ENCODE measurements at places on chromosomes 6 and 20.

- no peak for DNase-seq
Observed at GRCh38 chr20:50223039-50224005, 32.7 kb downstream of the CEBPB start.

- DNase-seq: no peak
Observed at GRCh38 chr20:59081036-59081435, 38.5 kb upstream of the PRELID3B start.

DNA sequence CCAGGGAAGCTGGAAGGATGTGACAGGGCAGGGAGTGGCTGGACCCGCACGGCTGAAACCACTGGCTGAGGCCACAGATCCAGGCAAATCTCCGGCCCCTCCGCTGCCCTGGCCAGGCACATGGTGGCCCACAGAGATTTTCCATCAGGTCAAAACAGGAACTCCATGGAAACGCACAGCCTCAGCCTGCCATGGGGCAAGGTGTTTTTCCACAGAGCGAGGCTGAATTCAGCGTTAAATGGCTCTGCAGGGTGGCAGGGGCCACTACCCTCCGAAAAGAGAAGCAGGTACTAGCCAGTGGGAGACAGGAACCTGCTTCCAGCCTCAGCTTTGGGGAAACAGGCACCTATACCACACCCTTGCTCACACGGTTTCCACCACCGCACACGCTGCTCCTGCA is 53.1 kb downstream of the PREX1 start:
- no peak for DNase-seq

- DNase-seq: no peak
Observed at GRCh38 chr6:149843051-149843633, 21.0 kb downstream of the LRP11 start.

DNA sequence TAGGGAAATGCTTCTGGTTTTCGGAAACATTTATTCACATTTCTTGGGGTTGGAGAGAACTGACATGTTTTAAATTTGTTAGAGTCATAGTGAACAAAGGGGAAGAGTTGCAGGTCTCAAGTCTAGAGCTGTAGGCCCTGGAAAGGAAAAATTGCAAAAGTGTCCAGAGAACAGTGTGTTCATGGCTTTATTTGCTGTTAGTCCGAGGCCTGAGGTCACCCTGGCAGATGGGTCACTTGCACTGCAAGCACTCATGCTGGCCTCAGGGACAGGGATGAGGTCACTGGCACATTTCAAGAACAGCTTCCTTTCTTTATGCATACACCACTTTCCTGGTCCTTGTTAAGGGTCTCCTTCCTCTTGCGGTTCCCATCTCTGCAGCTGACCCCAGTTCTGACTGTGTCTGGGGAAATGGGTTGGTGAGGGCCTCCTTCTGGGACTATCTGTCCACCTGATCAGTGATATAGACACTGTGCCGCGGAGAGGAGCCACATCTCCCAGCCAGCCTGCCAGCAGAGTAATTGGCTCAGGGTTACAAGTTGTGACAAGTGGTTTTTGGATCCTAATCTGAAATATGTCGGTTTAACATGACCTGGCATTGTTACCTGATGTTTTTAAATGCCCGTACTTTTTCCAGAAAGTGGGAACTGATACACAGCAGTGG is 194.0 kb downstream of the EYA4 start:
- no peak for DNase-seq

DNA sequence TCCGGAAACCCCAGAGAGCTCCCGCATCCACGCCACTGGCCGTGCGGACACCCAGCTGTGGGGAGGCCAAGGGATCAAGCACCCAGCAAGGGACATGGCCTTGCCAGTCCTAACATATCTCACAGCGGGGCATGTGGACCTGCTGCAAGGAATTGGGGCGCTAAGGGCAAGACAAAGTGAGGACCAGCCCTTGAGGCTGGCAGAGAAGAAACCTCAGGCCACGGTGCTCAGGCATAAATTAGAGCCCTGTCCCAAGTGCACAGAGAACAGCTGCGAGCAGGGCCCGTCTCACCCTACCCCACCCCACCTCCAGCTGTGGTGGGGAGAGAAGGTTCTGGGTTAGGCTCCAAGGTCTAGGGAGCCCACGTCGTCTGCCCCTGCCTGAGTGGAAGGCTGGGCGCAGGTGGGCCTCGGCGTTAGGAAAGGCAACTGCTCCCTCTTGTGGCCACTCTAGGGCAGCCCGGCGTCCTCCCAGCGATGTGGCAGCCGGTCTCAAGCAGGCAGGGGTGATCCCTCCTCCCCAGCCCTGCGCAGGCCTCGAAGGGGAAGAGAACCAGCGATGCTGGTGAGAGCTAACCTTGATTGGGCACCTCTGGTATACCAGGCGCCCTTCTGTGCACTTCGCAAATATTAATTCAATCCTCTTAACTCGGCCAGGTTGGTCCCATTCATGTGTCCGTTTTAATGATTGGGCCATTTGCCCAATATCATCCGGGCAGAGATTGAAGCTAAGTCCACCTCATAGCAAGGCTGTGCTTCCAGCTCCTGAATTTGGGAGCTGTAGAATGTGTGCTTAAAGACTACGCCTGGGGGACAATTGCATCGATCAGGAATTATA is 235.8 kb downstream of the NFATC2 start:
- peak; percentile 38 for DNase-seq

GRCh38 chr6:81759782-81760181 is 7.3 kb upstream of the TENT5A start:
- DNase-seq: no peak

DNA sequence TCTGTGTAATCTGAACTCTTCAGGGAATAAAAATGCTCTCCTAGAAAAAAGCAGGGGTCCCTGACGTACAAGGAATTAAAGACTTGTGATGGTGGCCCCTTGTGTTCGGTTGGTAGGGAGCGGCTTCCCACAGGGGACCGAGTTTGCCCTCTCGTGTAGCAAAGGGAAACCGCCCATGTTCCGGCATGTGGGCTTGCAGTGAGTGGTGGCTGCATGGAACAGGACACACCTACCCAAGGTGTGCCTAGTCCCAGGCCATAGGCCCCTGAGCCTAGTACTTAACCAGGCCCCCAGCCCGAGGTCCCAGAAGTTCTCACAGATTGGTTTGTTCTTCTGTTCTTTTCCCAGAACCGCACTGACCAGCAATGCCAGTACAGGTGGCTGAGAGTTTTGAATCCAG is 15.5 kb downstream of the MYBL2 start:
- no peak for DNase-seq

- no peak for DNase-seq
Observed at GRCh38 chr20:61923371-61924166, 142.1 kb downstream of the TAF4 start.

DNA sequence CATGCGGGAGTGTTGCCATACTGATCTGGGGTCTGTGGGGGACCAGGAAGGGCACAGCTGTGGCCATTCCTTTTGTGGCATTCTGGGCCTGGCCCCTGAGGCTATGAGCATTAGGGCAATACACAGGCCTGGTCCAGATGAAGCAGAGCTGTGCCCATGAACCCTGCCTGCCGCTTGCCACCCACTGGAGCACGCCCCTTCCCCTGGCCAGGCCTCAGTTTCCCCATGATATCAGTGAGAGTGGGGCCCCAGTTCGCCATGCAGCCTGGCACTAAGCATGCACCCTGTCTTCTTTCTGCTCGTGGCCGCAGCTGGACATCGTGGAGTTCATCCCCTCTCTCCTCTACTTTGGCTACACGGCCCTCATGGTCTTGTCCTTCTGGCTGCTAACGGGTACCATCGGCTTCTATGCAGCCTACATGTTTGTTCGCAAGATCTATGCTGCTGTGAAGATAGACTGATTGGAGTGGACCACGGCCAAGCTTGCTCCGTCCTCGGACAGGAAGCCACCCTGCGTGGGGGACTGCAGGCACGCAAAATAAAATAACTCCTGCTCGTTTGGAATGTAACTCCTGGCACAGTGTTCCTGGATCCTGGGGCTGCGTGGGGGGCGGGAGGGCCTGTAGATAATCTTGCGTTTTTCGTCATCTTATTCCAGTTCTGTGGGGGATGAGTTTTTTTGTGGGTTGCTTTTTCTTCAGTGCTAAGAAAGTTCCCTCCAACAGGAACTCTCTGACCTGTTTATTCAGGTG is 42.4 kb downstream of the PLAGL2 start:
- DNase-seq: no peak

- DNase-seq: no peak
Observed at GRCh38 chr6:112501705-112502104, 154.6 kb downstream of the RFPL4B start.

GRCh38 chr6:11222385-11223277 is 9.8 kb downstream of the NEDD9 start:
- no peak for DNase-seq

DNA sequence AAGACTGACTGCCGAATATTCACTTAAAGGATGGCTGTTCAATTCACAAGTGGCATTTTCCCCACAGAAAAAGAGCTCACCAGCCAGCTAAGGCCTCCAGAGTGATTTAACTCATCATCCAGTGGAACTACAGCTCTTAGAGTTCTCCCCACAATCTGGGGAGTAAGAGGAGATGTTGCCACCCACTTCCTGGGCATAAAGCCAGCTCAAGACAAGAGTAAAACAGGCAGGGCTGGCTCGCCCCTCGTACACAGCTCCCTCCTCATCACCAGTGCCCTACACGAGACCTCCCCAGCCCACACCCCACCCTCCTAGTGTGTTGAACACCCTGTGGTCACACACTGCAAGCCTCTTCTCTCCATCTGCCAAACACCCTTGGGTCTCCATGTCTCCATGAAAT is 47.2 kb upstream of the IPCEF1 start:
- DNase-seq: no peak

- DNase-seq: no peak
Observed at GRCh38 chr6:167474725-167475124, 149.8 kb downstream of the TTLL2 start.

- DNase-seq: no peak
Observed at GRCh38 chr20:40659567-40659966, 29.5 kb downstream of the MAFB start.

- DNase-seq: no peak
Observed at GRCh38 chr6:37077905-37078296, 72.4 kb downstream of the FGD2 start.

DNA sequence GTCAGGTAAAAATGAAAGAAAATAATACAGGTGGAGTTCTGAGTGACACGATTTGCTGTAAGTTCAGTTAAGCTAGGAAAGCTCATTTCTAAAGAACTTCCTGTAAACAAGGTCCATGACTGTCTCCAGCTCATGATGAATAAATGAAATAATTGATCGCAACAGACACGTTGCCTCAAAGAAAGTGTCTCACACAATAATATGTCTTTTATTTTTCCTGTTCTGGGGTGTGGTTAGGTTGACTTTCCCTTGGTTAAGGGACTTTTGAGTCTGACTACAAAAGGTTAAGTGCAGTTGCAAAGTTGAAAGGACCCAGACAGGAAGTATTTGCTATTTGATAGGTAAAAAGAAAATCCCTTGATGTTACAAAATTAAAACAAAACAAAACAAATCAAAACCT is 304.2 kb upstream of the PRDM1 start:
- no peak for DNase-seq

GRCh38 chr6:77326029-77326428 is 137.3 kb downstream of the HTR1B start:
- no peak for DNase-seq

- no peak for DNase-seq
Observed at GRCh38 chr20:881051-881782, 34.9 kb downstream of the ANGPT4 start.

DNA sequence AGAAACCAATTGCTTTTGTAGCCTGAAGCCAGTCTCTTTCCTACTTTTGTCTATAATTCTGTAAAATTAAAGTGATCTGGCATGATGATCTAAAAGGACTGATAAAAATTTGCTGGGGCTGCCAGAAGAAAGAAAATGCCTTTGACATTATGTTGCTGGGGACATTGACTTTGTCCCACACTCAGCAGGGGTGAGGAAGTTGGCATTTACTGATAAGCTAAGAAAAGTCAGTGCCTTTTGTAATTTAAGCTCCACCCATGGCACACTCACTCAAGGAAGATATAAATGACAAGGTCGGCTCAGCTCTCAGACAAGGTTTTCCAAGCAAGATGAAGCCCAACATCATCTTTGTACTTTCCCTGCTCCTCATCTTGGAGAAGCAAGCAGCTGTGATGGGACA is at the start of gene SEMG1:
Gene SEMG1 (plus strand): TSS at position 309 of the 400 bp plus-strand sequence. CDS start 21 bp downstream, at position 330.
- DNase-seq: no peak

DNA sequence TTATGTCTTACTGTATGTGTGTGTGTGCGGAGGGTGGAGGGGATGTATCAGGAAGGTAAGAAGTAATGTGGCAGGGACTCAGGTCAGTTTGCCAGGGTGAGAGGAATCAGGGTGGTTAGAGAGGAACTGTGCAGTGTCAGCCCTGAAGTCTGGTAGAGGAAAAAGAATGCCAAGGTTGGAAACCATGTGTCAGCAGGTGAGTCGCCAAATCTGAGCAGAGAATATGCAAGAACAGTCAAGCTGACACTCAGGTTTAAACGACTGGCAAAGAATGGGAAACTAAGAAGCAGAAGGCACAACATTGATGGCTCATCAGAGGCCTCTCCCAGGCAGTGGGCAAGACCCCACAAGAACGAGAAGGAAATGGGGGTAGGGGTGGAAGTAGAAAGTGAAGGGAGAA is 107.5 kb upstream of the TBX18 start:
- DNase-seq: no peak

- DNase-seq: no peak
Observed at GRCh38 chr6:36141091-36141490, 10.8 kb downstream of the MAPK13 start.

DNA sequence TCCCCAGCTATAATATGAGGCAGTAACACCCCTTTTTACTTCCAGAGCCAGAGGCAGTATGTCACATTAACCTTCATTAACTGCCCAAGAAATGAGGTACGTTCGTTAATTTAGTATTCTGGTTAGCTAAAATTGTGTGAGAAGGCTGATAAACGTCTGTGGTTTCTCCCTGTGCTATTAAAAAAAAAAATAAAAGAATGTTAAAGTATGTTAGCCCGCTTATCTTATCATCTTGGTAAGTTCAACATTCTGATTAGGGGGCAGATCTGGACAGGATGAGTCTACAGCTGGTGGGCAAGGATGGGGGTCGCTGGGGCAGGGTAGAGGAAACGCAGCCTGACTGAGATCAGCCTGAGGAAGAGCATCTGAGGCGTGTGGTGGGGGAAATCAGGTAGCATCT is 154.0 kb downstream of the PRL start:
- no peak for DNase-seq

GRCh38 chr20:24935140-24935539 is 13.9 kb upstream of the CST7 start:
- no peak for DNase-seq

DNA sequence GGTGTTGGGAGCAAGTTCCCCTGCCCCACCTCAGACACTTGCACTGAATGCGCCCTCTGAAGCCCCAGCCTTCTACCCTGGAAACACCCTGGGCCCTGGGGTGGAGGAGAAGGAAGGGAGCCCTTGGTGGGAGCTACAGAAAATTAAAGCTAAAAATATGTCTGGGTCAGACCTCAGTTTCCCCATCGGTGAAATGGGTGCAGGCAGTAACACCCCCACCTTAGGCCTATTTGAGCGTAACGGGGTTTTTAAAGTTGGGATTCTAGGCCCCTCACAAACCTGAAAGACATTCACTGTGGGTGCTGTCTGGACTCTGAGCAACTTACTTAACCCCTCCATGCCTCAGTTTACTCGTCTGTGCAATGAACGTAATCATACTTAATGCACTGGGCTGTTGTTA is 19.3 kb upstream of the CDH22 start:
- DNase-seq: no peak

GRCh38 chr6:34514593-34515472 is 41.3 kb downstream of the SPDEF start:
- DNase-seq: no peak

GRCh38 chr20:53247468-53248103 is 275.4 kb downstream of the TSHZ2 start:
- no peak for DNase-seq

- no peak for DNase-seq
Observed at GRCh38 chr6:25713824-25714223, 40.7 kb upstream of the SLC17A4 start.

- no peak for DNase-seq
Observed at GRCh38 chr20:62602550-62602949, 39.8 kb upstream of the SLCO4A1 start.

- DNase-seq: no peak
Observed at GRCh38 chr6:116247285-116247684, 6.6 kb downstream of the TSPYL4 start.

Data from stimulated activated CD4-positive, alpha-beta T cell treated with anti-CD3 and anti-CD28 coated beads, Interleukin-15, amount 100 ng/mL, for 1 hour (primary cell).